ENCODE measurements at places on chromosomes 2 and 18. TPM values are rescaled to one million over a fixed set of nuclear protein-coding genes. Genes with fewer than 3 reads are reported as not detected.

DNA sequence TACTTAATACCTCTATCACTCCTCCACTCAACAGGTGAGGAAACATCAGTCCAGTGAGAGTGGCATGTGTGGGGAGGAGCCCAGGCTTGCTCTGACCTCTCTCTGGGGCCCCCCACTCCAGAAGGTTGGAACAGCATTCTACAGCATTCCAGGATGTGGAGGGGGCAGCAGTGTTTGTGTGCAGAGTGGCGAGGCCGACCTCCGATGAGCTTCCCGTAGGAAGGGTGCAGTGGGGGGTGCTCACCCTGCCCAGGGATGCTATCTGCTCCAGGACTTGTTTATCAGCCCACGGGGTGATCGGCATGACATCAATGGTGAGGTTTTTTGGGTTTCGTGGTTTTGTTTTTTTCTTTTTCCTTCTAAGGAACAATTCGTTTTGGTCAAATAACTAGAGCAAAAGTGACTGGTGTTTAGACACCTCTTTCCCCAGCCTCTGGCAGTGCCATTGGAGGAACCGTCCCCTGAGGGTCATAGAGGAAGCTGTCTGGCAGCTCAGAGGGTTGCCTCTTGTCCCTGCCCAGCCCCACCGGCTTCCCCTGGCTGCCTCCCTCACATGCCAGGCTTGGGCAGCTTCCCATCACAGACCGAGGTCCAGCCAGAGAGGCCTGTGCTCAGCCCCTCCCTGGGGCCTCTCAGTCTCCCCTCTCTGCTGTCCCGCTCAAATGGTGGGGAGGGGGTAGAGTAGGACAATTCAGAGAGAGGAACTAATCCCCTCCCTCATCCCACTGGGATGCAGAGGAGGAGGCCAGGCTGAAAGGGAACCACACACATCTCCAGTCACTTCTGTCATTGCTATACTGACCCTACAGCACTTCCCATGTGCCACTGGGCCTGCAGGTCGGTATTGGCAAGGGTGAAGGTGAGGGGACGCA, 96.5 kb downstream of the ZFP36L2 start:
- DNase-seq = no peak

DNA sequence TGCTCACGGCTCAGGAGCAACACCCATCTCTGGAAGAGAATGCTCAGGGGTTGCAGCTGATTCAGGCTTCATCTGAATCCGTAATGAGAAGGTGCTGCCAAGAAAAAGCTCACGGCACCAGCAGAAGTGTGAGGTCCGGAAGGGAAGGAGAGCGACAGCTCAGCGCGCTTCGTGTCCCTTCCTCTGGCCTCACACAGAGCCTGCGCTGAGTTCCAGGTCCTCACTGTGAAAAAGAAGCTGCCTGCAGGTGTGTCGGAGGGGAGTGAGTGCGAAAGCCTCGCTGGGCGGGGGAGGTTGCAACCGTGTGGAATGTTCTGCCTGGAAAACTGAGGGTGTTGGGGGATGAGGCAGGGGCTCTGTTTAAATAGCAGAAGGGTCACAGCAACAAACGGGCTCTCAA, 76.2 kb upstream of the TWIST2 start:
- DNase-seq = no peak

- DNase-seq = no peak
These were observed 8.3 kb downstream of the BMP10 start for GRCh38 chr2:68862889-68863288.

DNA sequence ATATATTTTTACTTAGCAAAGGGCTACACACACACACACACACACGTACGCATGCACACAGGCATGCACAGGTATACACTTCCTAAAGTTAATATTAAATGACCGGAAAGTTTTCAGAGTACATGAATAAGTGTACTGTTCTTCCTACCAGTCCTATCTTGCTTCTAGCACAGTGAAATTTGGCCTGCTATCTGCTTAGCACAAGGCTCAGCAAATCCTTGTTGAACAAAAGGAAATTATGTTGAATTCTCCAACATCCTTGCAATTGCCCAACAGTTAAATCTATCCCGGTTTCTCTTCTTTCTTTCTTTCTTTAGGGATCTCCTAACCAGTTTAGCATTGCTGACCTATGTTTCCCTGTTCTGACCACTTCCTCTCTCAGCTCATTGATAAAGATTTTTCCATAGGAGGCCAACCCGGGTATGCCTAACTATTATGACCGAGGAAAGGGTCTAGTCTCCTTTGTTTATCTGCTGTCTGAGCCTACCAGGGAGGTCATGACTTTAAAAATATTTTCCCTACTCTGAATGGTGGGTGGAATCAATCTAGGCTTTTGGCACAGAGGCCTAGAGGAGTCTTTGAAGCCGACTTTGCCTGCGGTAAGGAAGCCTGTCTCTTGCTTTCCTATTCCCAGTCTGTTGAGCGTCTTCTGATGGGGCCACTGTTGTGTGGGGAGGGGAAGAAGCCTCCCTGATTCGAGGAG, 400.7 kb downstream of the HRH4 start:
- no peak for DNase-seq

DNA sequence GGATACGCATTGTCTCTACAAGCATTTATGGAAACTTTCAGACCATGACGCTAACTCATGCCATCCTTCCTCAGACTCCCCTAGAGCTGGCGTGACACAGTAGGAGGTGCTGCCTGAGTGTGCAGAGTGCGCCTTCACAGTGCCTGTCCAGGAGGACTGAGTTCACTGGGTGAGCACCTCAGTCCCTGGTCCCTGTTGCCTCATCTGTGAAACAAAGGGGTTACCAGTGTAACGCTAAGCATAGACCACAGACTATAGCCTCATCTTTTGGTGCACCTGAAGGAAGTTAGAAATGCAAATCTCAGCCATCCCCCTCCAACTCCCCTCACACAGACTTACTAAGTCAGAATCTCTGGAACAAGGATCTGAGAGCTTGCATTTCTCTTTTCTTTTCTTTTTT, 142.8 kb downstream of the TMEM17 start:
- no peak for DNase-seq

Gene CD8B
- 1.00 TPM for total RNA-seq

- no peak for DNase-seq
These were observed 289.0 kb upstream of the STON1 start for GRCh38 chr2:48240912-48241311.

GRCh38 chr2:205590759-205591158, 91.5 kb upstream of the NRP2 start:
- DNase-seq = no peak

DNA sequence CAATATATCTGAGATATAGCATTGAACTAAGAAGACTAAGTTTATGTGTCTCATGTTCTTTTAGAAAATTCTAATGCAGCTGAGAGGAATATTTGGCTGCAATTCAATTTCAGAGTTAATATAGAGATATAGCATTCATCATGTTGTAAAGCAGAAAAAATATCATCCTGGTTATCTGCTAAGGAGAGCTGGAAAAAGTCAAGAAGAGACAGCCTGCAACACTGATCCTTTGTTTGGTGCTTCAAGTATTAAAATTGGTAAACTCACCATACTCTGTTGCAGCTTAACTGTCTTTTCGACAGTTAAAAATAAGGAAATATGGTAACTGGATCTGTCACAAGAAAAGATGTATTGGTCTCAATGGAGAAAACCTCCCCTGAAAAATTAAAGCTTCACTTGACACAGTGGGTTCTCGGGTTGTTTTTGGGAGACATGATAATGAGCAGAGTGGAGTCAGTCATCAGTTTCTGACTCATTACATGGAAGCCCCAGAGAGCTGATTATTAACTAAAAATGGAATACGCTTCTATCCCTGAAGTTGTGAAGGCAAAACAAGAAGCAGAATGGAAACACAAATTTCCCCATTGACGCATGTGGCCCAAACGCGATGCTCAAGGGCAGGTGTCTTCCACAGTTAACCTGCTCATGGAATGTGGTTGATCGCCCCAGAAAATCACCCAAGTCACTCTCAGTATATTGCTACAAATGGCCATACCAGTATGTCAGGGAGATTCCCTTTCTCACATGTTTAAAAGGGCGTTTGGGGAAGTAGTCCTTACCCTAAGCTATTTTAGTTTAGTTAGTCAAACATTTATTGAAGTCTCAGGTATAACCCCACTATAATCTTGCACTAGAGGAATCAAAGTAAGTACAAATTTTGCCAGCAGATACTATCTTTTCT, 8.2 kb downstream of the BCL2 start:
- no peak for DNase-seq

DNA sequence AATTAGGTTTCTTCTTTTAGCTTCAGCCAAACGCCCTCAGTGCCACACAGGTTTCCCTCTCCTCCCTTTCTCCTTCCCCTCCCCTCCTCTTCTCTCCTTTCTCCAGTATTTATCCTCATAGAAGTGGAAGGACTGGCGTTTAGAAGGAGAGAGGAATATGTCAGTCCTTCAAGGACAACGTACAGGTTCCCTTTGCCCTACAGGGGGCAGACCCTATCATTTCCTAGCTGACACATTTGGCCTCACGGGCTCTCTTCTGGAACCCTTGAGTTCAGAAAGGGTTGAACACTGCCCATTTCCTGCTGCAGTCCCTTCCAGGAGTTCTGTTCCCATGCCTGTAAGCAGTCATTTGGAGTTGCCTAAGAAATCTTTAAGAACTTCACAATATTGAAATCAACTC, 46.1 kb downstream of the CDCA7 start:
- DNase-seq = no peak

GRCh38 chr2:190507135-190507534, 27.4 kb downstream of the NEMP2 start:
- no peak for DNase-seq

DNA sequence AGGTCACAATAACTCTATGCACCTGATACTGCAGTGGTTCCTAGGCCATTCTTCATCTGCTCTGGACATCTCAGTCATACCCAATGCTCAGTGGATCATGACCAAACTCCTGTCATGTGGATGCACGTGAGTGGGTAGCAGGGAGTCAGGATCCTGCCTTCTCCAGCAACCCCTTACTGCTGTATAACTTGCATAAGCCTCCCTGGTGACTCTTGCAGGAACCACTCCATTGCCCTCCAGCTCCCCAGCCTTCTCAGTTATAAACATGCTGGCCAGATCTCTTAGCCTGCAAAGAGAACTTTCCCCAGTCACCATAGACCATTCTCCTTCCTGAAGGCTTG, 98.6 kb upstream of the ZNF397 start:
- no peak for DNase-seq

GRCh38 chr2:133292259-133292658, 276.0 kb downstream of the NCKAP5 start:
- DNase-seq = no peak

DNA sequence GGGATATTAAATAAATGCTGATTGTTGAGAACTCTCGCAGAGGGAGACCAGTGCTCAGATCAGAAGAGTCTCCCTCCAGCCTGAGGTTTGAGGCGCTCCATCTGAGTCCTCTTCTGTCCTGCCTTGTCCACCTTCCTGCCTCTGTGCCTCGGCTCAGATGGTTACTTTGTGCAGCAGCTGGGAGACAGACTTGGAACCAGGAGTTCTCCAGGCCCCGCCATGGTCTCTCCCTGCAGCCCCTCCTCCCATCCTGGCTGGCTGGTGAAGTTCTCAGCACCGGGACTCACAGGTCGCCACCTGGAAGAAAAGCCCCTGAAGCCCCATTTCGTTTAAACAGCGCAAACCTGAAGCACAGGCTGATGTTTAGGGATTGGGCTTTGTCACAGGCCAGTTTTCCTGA, 60.6 kb downstream of the DDX1 start:
- no peak for DNase-seq

- DNase-seq = no peak
These were observed 497.9 kb upstream of the RAB6C start for GRCh38 chr2:129481306-129482219.

DNA sequence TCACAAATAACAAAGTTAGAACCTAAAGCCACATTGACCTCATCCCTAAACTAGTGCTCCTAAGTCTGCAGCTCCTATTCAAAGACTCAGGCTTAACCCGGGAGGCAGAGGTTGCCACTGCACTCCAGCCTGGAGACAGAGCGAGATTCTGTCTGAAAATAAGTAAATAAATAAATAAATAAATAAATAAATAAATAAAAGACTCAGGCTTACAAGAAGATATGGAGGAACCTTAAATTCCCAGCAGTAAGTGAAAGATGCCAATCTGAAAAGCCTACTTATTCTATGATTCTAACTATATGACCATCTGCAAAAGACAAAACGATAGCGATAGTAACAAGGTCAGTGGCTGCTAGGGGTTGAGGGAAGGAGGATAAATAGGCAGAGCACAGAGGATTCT, 101.7 kb downstream of the DDX1 start:
- no peak for DNase-seq

Gene ZC3H6
- total RNA-seq = 17.0 TPM

DNA sequence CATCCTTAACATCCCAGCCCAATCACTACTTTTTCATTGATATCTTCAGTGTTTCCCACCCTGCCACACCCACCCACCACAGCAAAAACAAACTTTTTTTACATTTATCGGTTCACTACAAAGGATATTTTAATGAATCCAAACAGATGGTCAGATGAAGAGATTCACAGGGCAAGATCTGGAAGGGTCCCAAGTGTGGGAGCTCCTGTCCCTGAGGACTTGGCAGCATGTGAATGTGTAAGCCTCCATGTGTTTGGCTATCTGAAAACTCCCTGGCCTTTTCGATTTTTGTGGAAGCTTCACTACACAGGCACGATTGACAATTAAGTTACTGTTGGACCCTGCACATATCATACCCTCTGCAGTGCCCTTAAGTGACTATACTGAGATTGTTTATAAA, 48.1 kb upstream of the CRIM1 start:
- no peak for DNase-seq

Gene MTCL1
- total RNA-seq = 17.2 TPM

Gene ADCYAP1
- total RNA-seq = 0.60 TPM

- DNase-seq = no peak
These were observed 35.7 kb downstream of the NRP2 start for GRCh38 chr2:205717999-205718398.

Gene UGT1A8
- total RNA-seq = not detected

DNA sequence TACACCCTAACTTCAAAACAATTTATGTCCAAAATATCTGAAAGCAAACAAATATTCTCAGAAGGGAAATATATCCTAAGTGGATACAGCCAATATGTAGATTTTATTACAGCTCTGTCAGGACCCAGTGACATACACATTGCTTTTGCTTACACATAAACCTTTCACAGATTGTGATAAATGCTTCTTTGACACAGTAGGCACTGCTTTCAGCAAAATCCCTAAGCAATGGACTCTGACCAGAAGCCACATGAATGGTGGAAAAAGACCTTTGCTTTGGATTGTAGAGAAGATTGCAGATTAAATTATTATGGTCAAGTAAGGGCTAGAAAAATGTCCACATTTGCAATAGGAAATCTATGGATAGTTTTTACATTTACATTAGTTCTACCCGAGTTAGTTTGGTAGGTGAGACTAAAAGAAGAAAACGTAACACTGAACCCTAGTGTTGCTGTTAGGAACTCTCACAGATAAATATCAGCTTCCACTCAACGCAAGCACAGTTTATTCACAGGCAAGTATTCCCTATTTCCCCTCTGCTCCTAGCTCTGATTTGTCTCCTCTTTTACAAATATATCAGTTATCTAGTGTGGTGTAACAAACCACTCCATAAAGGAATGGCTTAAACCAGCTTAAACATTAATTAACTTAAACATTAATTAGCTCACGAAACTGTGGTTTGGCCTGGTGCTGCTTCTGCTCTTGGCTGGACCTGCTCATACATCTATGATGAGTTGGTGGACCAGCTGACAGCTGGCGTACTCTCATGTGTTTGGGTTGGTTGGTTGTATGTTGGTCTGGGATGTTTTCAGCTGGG, 23.6 kb upstream of the SERPINE2 start:
- no peak for DNase-seq

Gene LOXHD1
- total RNA-seq = 0.38 TPM

Gene MROH2A
- not detected for total RNA-seq

Gene HOXD1
- 0.48 TPM for total RNA-seq

- DNase-seq = no peak
These were observed 325.0 kb upstream of the UBE2E3 start for GRCh38 chr2:180655393-180655792.

- no peak for DNase-seq
These were observed 1.6 kb downstream of the EHD3 start for GRCh38 chr2:31235504-31235902.
